ENCODE measurements at places on chromosomes 1 and 21.

- DNase-seq = no peak
Observed at GRCh38 chr1:117225931-117226330, 15.2 kb upstream of the VTCN1 start.

DNA sequence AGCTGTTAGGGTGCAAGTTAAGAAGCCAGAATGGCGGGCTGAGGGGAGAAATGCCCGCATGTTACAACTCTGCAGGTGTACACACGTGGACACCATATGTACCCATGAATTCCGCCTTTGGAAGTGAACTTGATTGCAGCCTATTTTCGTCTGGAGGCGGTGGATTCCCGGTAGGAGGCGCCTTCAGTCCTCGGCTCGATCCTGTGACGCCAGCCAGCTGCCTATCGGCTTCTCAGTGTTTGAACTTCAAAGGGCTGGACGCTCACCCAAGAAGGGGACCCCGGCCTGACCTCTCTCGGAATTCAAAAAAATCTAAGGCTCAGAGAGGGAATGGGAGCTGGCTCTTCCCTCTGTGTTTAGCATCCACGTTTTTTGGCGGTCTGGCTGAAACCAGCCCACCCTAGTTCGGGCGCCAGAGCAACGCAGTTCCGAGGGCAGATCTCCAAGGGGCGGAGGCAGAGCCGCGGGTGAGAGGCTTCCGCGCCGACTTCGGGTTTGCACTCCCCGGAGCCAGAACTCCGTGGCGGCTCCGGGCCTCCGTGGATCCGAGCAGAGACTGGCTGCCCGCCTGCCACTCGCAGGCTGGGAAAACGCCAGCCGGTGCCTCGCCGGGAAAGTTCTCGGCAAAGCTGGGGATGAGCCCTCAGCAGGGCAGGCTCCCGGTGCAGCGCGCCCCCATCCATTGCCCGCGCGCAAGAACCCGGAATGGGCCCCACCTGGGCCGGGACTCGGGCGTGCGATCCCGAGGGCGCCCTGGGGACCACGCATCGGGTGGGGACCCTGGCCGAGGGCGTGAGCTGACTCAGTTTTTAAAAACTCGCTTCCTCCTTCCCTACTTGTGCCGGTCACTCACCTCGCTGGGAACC is 996 bp upstream of the TMEM51 start:
- peak; percentile 67 for DNase-seq

DNA sequence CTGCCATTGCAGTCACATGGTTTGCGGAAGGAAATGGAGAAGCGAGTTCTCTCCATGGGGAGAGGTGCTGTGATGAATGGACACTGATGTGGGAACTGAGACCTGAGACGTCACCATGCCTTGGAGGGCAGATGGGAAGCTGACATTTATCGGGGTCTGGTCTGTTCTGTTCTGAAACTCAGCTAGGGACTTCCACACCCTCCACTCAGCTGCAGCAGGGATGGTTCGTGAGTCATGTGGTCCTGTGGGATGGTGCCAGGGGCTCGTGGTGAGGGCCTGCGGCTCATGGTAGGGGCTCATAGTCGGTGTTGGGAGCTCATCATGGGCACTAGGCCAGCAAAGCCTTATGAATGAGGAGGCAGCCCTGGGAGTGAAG is 6.1 kb downstream of the GPR137B start:
- DNase-seq = peak; percentile 47

GRCh38 chr1:59549903-59550302 is 253.0 kb downstream of the FGGY start:
- DNase-seq = peak; percentile 65

DNA sequence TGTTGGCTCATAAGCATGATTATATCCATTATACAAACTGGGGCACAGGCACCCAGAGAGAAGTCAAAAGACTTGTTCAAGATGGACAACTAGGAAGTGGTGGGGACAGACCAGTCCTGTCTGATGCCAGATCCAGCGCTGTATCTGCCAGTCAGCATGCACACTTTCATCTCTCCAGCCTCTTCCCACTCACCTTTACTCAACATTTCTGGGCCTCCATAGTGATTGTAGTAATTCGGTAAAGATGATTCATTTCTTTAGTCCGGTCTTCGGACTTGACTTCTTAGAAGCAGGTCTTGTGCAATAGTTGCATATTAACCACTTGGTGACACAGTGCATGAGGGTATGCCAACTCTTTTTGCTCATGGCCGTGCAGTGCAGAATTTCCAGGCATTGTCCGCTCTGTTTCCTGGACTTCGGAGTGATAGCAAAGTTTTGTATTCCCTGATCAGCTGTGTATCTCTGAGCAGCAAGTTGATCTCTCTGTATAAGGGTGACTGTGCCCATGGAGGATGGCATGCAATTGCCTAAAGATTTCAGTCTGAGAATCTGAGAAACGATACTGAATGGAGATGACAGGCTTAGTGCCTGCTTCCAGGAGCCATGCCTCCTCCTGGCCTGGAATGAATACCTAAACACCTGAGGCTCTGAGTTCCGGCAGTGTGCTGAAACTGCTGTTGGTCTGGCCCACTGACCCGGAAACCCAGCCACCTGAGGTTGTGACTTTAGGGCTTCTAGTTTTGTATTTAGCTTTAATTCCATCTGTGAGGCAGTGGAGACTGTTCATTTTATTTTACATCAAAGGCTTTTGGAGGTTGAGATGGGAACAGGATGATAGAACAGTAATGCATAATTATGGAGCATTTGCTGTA is 39.0 kb downstream of the GALNT2 start:
- peak; percentile 60 for DNase-seq

DNA sequence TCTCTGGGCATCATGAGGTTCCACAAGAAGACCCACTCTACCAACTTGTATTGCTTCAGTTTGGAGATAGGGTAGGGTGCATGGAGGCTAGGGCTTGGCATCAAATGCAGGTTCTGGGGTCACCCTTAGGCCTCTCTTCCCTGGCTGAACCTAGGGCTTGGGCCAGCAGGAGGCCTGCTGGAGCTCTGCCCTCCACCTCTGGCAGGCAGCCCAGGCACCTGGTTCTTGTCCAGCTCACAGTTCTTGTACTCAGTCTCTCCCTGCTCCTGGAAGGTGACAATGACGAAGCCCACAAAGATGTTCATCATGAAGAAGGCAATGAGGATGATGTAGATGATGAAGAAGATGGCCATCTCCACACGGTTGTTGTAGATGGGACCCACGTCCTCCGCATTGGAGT is 37.5 kb upstream of the KIF21B start:
- no peak for DNase-seq

DNA sequence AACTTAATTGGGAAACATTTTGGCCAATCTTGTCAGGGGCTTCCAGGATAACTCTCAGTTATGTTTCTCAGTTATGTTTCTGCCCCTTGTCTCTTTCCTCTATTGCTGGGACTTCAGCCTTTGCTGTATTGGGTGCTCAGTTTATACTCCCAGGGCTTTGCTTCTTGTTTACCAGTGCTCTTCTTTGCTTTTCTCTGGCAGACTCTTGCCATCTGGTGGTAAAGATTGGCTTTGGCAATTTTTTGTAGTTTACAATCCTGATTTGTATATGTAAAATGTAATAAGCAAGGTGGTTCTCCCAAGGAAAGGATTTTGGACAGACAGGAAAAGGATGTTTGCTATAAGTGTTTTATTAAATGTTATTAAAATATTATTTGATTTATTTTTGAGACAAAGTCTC is 37.9 kb downstream of the FABP3 start:
- DNase-seq = peak; percentile 31

DNA sequence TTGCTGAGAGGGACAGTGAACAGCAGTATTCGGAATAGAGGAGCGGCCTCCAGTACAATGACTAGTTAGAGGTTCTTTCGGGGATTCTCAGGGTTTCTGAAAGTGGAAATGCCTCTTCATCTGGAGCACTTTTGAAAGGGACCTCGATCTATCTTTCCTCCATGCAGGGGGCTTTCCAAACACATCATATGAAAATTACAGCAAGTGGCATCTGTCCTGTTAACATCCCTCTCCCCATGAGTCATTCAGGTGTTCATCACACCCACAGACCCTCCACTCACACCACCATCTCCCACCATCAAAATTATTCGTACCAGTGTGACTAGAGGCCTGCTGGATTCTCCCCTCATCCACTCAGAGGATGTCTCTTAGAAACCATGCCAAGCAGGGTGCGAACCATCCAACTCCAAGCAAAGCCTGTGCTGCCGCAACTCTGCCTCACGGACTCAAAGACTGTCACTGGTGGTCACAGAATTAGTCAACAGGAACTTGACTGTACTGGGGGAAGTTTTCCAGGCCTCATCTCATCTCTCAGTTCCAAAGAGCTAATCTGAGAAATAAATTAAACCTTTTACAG is 211.1 kb downstream of the MRPL39 start:
- no peak for DNase-seq

DNA sequence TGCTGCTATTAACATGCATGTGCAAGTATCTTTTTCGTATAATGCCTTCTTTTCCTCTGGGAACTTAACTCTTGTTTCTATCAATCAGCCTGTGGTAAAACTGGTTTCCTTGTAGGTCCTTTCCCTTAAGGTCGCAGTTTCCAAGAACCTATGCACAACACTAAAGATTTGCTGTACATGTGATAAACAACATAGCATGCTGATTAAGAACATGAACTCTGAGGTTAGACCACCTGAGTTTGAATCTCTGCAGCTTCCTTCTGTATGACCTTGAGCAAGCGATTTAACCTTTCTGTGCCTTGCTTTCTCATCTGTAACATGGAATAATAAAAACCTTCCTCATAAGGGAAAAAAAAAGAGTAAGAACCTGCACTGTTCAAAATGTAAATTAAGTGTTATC is 186.4 kb downstream of the RYR2 start:
- no peak for DNase-seq

DNA sequence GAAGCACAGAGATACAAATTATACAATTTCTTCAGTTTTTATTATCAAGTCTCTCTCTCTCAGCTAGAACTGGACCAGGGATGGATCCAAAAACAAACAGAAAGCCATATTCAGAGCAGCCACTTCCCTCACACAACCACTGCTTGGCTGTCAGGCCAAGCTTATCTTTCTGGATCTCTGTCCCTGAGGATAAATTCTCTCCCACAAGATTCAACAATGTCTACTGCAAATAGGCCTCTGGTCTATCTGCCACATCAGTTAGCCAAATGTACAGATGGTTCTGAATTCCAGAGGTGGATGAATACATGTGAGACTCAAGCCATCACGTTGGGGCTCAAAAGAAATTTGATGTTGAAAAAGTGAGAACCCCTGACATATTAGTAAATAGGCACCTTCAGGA is 350.9 kb downstream of the LTN1 start:
- no peak for DNase-seq

DNA sequence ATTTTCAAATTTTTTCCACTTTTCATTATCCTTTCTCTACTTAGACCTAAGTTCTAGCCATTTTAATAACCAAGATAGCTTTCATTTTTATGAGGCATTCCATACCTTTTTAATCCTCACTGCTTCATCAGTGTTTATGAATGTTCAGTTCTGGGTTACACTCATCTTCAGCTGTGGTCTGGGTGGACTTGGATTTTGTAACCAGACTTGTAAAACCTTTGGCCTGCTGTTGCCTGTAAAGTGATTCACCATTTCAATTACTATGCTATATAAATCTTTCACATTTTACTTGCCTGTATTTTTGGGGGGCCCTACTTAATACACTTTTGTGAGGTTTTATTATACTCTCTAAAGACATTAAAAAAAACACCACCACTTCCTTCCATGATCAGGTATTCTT is 46.2 kb downstream of the USP25 start:
- DNase-seq = peak; percentile 88

GRCh38 chr1:228050571-228051231 is 31.8 kb upstream of the ARF1 start:
- DNase-seq = no peak

DNA sequence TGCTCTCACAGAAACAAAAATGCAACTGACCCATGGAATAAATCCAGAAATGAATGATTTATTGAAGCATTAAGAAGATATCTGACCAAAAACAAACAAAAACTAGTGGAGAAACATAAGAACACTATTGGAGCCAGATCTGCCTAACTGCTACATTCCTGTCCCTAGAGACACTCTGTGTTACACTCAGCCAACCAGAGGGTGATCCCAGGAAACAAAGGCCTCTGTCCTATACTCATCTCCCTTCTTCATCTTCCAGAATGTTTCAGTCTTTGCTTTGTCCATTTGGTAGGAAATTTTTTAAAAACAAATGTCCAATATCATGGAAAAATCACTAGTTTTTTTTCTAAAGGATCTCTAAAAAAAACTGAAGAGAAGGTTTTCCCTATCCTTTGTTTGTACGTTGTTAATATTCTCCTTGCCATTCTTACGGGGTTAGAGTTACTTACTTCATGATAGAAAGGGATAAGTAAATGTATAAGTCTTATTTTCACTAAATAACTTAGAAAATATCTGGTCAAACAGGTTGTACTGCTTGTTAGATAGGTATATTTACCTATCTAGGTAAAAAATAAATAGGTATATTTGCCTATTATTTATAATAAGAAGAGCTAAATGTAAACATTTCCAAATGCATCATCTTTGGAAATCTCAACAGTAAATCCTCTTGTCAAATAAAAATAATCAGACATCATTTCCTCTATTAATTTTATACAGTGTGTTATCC is 59.1 kb downstream of the NME7 start:
- no peak for DNase-seq

DNA sequence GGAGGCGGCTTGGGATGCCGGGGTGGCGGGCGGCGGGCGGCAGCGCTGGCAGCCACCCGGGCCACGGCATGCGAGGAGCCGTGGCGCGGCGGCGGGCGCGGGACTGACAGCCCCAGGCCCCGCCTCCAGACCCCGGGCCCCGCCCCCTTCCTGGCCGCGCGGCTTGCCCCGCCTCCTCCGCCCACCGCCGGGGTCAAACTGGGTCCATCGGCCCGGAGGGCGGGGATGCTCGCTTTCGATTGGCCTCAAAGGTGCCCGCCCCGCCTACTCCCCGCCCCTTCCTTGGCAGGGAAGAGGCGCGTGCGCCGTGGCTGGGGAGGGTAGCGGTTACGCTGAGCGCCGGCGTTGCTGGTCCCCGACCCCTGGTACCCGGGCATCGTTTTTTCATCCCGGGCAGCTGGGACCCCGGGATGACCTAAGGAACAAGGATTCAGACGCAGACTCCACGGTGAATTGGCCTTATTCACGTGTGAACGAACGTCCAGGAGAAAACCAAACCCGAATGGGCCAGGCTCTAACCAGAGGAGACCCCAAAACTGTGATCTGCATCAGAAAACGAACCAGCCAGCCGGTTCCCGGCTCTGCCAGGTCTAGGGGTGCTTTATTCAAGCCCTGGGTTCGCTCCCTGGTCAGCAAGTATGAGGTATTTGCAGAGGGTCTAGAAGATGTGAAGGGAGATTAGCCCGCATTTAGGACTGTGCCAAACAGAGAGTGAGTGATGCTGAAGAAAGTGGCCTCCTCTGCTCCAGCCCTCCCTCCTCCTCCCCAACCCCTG is 117.2 kb upstream of the GUCA2B start:
- peak; percentile 92 for DNase-seq

DNA sequence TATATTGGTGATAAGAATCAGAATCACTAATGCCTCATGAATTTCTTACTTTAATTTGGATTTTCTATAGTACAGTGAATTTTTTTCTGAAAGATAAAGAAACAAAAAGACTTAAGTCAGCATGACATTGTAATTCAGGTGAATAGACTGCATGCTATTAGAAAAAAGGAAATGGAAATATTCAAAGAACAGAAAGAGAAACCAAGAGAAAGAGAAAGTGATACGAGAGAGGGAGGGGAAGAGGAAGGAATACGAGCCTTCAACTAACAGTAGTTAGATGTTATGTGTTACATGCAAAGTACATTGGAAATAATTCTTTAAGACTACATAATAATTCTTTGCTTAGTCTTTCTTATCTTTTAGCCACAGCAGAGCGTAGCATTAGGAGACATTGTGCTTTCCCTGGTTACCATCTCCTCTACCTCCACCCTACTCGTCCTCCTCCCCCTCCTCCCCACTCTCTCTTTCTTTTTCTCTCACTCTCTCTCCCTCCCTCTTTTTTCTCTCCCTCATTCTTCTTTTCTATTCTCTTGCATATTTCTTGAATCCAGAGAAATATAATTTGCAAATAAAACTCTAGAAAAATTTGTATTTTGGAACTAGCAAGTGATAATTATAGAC is 46.4 kb upstream of the ADGRL4 start:
- no peak for DNase-seq
